ENCODE measurements at places on chromosomes 4 and X. TPM values are rescaled to one million over a fixed set of nuclear protein-coding genes. Genes with fewer than 3 reads are reported as not detected.

- no peaks in the 10 kb centered on the region for H3K36me3 ChIP-seq
- H3K4me3 ChIP-seq = no peak overlapping the region
- DNase-seq = no peak
- no peaks in the 10 kb centered on the region for H3K4me1 ChIP-seq
Observed at GRCh38 chr4:176137631-176138030, 57.8 kb downstream of the SPATA4 start.

GRCh38 chr4:24915121-24915922 is 2.5 kb upstream of the CCDC149 start:
- H3K27ac ChIP-seq = no peak overlapping the region
- H3K36me3 ChIP-seq = no peaks in the 10 kb centered on the region
- H3K4me1 ChIP-seq = no peaks in the 10 kb centered on the region
- DNase-seq = no peak
- H3K27me3 ChIP-seq = peaks cover 45% of the 10 kb centered on the region
- no peak overlapping the region for H3K4me3 ChIP-seq

- no peaks in the 10 kb centered on the region for H3K27me3 ChIP-seq
- H3K27ac ChIP-seq = no peak overlapping the region
- H3K4me3 ChIP-seq = no peak overlapping the region
- no peaks in the 10 kb centered on the region for H3K36me3 ChIP-seq
Observed at GRCh38 chr4:102560571-102561341, 59.6 kb downstream of the NFKB1 start.

GRCh38 chr4:145387079-145387478 is 94.6 kb upstream of the SMAD1 start:
- no peaks in the 10 kb centered on the region for H3K36me3 ChIP-seq
- H3K4me3 ChIP-seq = no peak overlapping the region
- no peak overlapping the region for H3K27ac ChIP-seq

Gene ASB12
- total RNA-seq = 0.09 TPM

DNA sequence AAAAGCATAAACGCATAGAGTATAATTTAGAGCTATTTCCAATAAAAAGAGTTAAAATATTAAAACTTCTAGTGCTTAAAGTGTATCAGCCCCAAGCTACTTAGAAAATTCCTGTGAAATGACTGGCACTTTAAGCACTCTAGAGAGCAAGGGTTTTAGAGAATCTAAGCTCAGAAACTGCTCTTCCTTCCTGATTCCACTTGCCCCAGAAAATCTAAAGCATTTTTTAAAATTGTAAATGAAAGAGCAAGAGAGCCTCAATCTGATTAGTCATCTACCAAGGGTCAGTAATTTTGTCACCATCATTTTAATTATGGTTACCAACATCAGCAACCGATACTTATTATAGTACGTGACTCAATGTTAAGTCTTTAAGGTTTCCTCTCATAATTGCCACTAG is 25.0 kb downstream of the CTPS2 start:
- H3K4me1 ChIP-seq = no peaks in the 10 kb centered on the region
- peaks cover 8% of the 10 kb centered on the region for H3K36me3 ChIP-seq
- DNase-seq = no peak
- H3K4me3 ChIP-seq = no peak overlapping the region
- no peak overlapping the region for H3K27ac ChIP-seq
- H3K27me3 ChIP-seq = no peaks in the 10 kb centered on the region

DNA sequence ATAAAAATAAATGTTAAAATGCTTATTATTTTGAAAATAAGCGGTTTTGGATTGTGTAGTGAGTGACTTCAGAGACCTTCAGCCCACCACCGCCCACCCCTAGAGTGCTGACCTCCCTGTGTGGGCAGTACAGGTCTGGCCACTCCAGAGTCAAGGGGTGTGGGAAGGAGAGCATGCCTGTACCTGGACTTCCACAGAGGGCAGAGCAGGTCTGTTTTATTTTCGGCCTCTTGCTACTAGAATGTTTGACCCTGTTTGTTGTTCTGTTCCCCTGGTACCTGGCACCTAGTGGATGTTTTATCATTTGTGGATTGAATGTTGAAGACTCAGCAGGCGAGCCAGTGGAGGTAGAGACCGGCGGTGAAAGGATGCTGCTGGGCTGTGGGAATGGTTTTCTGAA is 14.3 kb downstream of the PIGG start:
- no peak overlapping the region for H3K4me3 ChIP-seq
- no peaks in the 10 kb centered on the region for H3K27me3 ChIP-seq
- no peaks in the 10 kb centered on the region for H3K4me1 ChIP-seq
- H3K36me3 ChIP-seq = peaks cover 62% of the 10 kb centered on the region
- DNase-seq = no peak

Gene XIAP
- 31.9 TPM for total RNA-seq

Gene OTC
- total RNA-seq = 0.05 TPM

Gene PDZD4
- total RNA-seq = 0.61 TPM

Gene SYTL5
- 0.14 TPM for total RNA-seq

- peaks cover 61% of the 10 kb centered on the region for H3K36me3 ChIP-seq
- no peak overlapping the region for H3K4me3 ChIP-seq
- H3K27me3 ChIP-seq = no peaks in the 10 kb centered on the region
- no peak for DNase-seq
- H3K27ac ChIP-seq = no peak overlapping the region
Observed at GRCh38 chr4:528296-528695, 29.3 kb downstream of the PIGG start.

DNA sequence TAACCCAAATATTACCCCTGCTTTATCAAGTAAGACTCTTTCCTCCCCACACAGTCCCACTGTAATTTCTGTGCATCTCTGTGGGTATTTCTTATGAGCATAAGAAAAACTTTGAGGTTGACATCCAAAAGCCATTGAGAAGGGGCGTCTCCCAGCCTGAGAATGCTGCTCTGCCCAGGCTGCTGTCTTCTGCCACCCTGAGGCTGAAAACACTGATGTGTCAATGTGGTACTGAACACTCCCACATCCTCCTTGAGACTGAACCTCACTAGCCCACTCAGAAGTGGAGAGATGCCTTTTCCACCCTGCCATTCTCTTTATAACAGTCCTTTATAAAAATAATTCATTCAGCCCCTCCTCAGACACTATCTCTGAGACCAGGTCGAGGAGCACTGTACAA is 120.8 kb downstream of the SMIM20 start:
- peaks cover 2% of the 10 kb centered on the region for H3K27me3 ChIP-seq
- no peak overlapping the region for H3K4me3 ChIP-seq
- no peaks in the 10 kb centered on the region for H3K36me3 ChIP-seq
- no peak overlapping the region for H3K27ac ChIP-seq
- H3K4me1 ChIP-seq = no peaks in the 10 kb centered on the region

DNA sequence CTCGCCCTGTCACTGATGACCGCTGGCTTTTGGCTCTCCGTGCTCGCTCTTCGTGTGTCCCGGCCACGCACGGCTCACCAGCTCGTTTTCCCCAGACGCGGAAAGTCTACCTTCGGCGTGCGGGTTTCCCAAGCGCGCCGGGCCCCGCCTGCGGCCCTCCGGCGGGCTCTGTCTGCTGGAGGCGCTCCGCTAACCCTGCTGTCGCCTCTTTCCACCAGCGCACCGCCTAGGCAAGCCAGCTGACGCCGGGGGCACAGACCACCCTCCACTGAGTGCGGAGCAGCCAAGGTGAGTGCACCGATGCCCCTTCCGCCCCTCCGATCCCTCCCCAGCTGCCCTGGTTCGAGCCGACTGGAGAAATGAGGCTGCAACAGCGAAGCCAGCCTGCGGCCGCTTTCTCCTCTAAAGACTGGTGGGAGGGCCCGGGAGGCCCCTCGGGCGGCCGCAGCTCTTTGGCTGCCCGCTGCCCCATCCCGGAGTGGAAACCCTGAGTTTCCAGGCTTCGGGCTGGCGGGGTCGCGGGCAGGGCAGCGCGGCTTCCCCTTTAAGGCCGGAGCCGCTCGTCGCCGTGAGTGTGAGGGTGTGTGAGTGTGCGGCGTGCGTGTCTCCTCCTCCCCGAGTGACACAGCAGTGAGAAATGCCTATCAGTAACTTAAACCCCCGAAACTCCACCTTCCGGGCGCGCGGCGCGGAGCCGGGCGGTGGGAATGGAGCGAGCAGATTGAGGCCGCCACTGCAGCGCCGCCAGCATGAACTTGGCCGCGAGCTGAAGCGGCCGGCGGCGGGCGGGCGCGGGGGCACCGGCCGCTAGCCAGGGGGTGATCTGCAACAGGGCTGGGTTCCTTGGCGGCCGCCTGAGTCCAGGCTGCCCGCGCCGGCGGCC is at the start of gene MAMLD1:
Gene MAMLD1, plus strand, starts transcription at position 719 of the 883 bp plus-strand sequence. CDS start 82,200 bp downstream, outside the sequence.
- H3K36me3 ChIP-seq = no peaks in the 10 kb centered on the region
- peaks cover 11% of the 10 kb centered on the region for H3K4me1 ChIP-seq
- peak; percentile 61 for DNase-seq
- H3K27ac ChIP-seq = no peak within 1 kb of the TSS
- H3K27me3 ChIP-seq = peaks cover 80% of the 10 kb centered on the region
- peak within 1 kb of the TSS; percentile 29 for H3K4me3 ChIP-seq

Gene TXK
- total RNA-seq = 6.9 TPM

GRCh38 chr4:52713456-52713937 is 37.7 kb downstream of the ERVMER34-1 start:
- no peak for DNase-seq
- H3K27me3 ChIP-seq = peaks cover 3% of the 10 kb centered on the region
- H3K4me3 ChIP-seq = peak overlapping the region; percentile 71
- H3K36me3 ChIP-seq = no peaks in the 10 kb centered on the region
- no peak overlapping the region for H3K27ac ChIP-seq
- peaks cover 7% of the 10 kb centered on the region for H3K4me1 ChIP-seq

- no peak for DNase-seq
- no peaks in the 10 kb centered on the region for H3K4me1 ChIP-seq
- H3K4me3 ChIP-seq = no peak overlapping the region
- H3K27ac ChIP-seq = no peak overlapping the region
- H3K27me3 ChIP-seq = no peaks in the 10 kb centered on the region
Observed at GRCh38 chrX:45274576-45274975, 73.9 kb upstream of the DIPK2B start.

- no peak overlapping the region for H3K4me3 ChIP-seq
- DNase-seq = no peak
- H3K4me1 ChIP-seq = no peaks in the 10 kb centered on the region
Observed at GRCh38 chrX:125620715-125621587, 301.3 kb downstream of the TEX13C start.

DNA sequence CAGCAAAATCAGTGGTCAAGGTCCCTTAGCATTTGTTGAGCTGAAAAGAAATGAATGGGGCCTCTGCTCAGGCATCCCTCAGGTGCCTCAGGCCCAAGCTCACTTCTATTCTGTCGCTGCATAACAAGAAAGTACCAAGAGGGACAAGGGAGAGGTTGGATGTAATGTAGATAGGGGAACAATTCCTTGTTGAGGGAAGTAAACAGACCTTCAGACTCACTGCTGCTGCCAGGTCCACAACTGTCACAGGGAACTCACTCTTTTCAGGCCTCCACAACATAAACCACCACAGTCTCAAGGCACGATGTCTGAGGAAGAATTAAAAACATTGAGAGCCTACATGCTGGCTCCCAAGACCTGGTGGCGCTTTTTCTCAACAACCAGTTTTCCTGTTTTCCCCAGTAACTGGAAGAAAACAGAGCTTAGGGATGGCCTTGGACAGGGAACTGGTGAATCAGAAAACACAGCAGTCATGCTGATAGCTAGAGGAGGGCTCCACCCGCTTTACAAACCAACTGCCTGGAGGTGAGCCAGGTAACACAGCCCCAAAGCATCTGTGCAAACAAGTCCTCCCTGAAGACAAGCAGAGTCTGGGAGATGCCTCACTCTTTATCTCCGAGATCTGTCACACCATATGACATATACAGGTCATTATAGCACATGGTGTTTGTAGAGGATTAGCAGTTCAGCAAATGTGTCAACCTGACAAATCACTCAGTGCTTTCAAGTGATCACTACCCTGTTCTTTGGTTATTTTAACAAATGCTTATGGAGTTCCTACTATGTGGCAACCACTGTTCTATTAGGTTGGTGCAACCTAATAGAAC is 14.3 kb upstream of the AWAT1 start:
- no peak for DNase-seq
- no peak overlapping the region for H3K27ac ChIP-seq
- no peaks in the 10 kb centered on the region for H3K4me1 ChIP-seq

Gene IL3RA
- 4.9 TPM for total RNA-seq

Gene BANK1
- total RNA-seq = 1.7 TPM

Gene AVPR2
- total RNA-seq = 0.24 TPM

GRCh38 chrX:65203545-65203944 is 227.3 kb upstream of the ZC4H2 start:
- no peaks in the 10 kb centered on the region for H3K27me3 ChIP-seq
- H3K4me1 ChIP-seq = no peaks in the 10 kb centered on the region
- H3K4me3 ChIP-seq = no peak overlapping the region
- H3K27ac ChIP-seq = no peak overlapping the region
- DNase-seq = no peak
- no peaks in the 10 kb centered on the region for H3K36me3 ChIP-seq

Gene AREG
- 0.42 TPM for total RNA-seq

- no peak overlapping the region for H3K27ac ChIP-seq
- peak overlapping the region; percentile 50 for H3K4me3 ChIP-seq
- H3K27me3 ChIP-seq = peaks cover 69% of the 10 kb centered on the region
- DNase-seq = no peak
- H3K36me3 ChIP-seq = no peaks in the 10 kb centered on the region
- H3K4me1 ChIP-seq = peaks cover 5% of the 10 kb centered on the region
Observed at GRCh38 chr4:1767061-1767769, 25.9 kb upstream of the FGFR3 start.

- H3K36me3 ChIP-seq = no peaks in the 10 kb centered on the region
- H3K4me3 ChIP-seq = no peak overlapping the region
- H3K27me3 ChIP-seq = no peaks in the 10 kb centered on the region
- no peak for DNase-seq
- no peak overlapping the region for H3K27ac ChIP-seq
- no peaks in the 10 kb centered on the region for H3K4me1 ChIP-seq
Observed at GRCh38 chr4:138919094-138919936, 96.3 kb upstream of the NOCT start.

Gene ZNF185
- total RNA-seq = 1.5 TPM

Gene XAGE1A
- total RNA-seq = not detected

Gene COL4A6
- total RNA-seq = 1.4 TPM

GRCh38 chr4:150283689-150284088 is 205.4 kb downstream of the DCLK2 start:
- no peak for DNase-seq
- no peaks in the 10 kb centered on the region for H3K4me1 ChIP-seq
- peaks cover 15% of the 10 kb centered on the region for H3K36me3 ChIP-seq
- no peaks in the 10 kb centered on the region for H3K27me3 ChIP-seq
- H3K27ac ChIP-seq = no peak overlapping the region

- H3K27me3 ChIP-seq = no peaks in the 10 kb centered on the region
- peak; percentile 42 for DNase-seq
- H3K36me3 ChIP-seq = no peaks in the 10 kb centered on the region
- no peak overlapping the region for H3K27ac ChIP-seq
- H3K4me1 ChIP-seq = peaks cover 3% of the 10 kb centered on the region
- no peak overlapping the region for H3K4me3 ChIP-seq
Observed at GRCh38 chr4:47010912-47011446, 17.6 kb upstream of the GABRA4 start.

Data from thymus (tissue), 14 donors.